CD4-positive, CD25-positive, alpha-beta regulatory T cell (primary cell): ENCODE measurements at places on chromosomes 1 and 21.
A peak's percentile ranks its signal among the peaks of the same experiment; 100 is the strongest.

GRCh38 chr1:10889650-10890353 lies 93.4 kb upstream of the CASZ1 start:
- DNase-seq: no peak

DNA sequence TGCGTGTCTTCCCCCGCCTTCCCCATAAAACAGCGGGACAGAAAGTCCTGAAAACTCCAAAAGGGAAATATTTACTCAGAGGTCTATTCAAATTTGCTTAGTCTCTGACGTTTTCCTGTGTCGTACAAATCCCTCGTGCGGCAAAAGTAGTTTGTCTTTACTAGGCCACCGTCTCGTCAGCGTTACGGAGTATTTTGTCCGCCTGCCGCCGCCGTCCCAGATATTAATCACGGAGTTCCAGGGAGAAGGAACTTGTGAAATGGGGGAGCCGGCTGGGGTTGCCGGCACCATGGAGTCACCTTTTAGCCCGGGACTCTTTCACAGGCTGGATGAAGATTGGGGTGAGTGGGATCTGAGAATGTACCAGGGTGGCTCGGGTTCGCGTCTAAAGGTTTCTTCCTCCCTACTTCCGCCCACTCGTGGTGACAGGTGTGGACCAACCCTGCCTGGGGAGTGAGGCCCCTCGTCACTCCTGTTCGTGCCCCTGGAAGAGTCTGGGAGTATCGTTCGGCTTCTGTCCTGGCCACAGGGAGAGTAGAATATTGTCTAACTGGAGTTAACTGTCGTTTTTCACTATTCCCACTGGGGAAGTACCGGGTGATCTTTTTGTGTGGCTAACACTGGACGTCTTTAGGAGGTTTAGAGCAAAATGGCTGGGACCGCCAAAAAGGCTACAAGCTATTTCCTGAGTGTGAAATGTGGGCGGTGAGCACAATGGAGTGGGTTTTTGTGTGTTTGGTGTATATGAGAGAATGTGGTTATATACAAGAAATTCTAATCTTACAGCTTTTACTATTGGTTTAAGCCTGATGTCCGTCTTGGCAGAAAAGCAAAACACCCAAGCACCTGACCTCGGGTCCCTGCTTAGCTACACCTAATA lies at the start of gene ATF6:
Gene ATF6 (plus strand): TSS at position 219 of the 880 bp plus-strand sequence. CDS start 41 bp downstream, at position 260.
- peak; percentile 81 for DNase-seq

DNA sequence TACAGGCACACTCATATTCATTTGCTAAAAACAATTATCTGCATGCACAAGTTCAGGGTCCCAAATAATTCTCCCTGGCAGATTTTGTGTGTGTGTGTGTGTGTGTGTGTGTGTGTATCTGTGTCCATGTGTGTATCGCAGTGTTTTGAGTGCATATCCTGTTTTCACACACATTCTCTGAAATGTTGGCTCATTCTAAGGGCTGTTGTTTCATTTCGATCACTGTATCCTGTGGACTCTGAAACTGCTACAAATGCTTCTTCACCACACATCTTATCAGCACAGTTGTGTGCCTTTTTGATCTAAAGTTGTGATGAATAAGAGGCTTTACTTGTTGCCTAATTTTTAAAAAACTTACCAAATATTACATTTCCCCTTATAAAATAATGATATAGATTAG lies 34.6 kb downstream of the NR5A2 start:
- DNase-seq: no peak

DNA sequence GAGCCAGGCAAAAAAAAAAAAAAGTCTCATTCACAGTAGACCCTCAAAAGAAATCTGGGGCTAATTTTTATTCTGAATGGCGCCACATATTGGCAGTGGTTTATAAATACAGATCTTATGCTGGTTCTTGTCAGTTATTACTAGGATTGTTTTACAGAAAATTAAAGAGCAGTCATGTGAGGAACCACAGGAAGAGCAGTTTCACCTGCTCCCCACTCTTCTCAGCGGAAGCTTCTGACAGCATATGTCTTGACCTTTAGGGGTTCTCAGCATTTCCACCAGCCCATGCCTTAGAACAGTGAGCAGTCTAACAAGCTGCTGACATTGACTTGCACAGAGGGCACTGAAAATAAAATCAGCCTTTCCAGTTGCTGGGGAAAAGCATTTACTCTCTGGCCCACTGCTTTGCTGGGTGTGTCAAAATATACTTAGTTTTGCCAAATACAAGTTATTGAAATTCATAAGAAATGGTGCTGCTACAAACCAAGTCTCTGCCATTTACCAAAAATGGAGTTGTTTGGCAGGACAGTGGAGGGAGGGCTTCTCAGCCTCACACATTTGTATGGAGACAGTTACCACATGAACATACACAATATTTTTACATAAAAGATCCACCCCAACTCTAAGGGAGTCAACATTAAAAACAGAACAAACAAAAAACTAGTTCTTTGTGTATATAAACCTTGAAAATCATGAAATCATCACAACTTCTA lies 144.2 kb downstream of the SYT2 start:
- peak; percentile 7 for DNase-seq

DNA sequence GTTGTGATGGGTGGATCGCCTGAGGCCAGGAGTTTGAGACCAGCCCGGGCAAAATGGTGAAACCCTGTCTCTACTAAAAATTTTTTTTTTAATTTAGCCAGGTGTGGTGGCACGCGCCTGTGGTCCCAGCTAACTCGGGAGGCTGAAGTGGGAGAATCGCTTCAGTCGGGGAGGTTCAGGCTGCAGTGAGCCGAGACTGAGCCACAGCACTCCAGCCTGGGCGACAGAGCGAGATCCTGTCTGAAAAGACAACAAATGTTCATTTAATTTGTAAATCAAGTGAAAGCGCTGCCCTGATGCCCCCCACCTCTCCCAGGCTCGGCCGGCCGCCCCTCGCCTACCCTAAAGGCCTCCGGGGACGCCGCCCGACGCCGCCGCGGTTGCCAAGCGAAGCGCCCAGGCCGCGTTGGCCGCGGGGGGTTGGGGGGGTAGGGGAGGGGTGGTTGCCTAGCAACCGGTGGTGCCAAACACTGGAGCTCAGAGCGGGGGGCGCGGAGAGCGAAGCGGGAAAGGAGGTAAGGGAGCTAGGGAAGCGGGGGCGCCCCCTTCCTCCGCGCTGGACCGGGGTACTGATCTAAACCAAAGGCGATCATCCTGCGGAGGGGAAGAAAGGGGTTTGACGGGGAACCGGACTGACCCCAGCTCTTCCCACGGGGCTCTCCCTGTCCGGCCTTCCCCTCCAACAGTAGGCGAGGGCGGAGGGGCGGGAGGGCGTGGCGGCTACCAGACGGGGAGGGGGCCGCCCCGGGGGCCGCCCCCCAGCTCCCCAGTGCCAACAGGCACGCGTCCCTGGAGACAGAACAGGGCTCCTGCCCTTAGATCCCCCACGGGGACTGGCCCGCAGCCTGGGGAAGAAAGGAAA lies at the start of gene TEKT2:
Gene TEKT2 (plus strand): TSS at position 460 of the 862 bp plus-strand sequence. CDS start 828 bp downstream, outside the sequence.
- DNase-seq: no peak

GRCh38 chr1:40396420-40396819 lies 22.9 kb downstream of the SMAP2 start:
- DNase-seq: peak; percentile 44

GRCh38 chr21:28532446-28532845 lies 460.2 kb downstream of the LTN1 start:
- DNase-seq: no peak

- no peak for DNase-seq
Observed at GRCh38 chr21:15195104-15195503, 130.3 kb upstream of the NRIP1 start.

- no peak for DNase-seq
Observed at GRCh38 chr1:222104694-222105392, 363.0 kb upstream of the DUSP10 start.

DNA sequence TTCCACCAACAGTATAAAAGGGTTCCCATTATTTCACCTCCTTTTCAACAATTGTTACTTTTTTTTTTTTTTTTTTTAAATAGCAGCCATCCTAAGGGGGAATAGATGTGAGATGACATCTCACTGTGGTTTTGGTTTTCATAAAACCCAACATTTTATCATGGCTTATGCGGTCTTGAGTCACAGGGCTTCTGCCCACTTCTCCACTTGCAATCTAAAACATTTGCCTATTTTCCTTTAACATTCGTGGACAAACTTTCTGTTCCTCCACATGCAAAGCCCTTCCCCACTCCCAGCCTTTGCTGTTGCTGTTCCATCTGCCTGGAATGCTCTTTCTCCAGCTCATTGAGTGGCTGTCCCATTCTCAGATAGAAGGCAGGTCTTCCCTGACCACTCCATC lies 239.7 kb upstream of the KCNK2 start:
- no peak for DNase-seq

GRCh38 chr21:38440746-38441145 lies 57.5 kb downstream of the ERG start:
- DNase-seq: no peak

GRCh38 chr21:27261676-27262075 lies 294.8 kb upstream of the ADAMTS5 start:
- no peak for DNase-seq

GRCh38 chr1:159012495-159012894 lies 2.8 kb downstream of the IFI16 start:
- peak; percentile 90 for DNase-seq

DNA sequence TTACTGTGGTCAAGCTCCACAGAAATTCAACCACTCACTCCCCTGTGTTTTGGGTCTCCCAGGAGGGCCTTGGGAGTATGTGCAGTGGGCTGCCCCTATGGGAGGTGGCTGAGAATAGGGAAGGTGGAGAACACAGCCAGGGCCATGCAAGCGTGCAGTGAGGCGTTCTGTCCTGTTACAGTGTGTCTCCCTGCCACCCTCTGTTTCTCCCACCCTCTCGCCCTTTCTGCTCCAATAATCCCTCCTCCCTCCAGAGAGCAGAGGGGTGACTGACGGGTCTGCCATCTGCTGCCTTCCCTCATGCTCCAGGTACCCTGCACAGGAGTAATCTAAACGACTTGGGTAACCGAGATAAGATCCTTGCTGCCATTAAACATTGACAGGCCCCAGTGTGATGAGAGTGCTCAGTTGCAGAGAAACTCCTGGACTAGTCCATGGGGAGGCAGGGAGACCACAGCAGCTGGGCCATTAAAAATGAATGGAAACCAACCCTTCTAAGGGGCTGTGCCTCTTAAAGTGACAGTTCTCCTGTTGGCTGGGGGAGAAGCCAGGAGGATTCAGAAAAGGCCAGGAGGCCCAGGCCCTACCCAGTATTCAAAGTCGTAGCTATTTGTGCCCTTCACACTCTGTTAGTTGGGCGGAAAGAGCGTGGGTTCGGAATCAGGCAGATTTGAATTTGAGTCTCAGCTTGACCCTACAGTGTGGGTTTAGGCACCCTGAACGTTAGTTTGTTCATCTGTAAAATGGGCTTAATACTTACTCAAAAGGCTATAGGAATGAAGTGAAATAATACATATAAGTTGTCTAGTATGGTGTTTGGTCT lies 22.4 kb upstream of the BTG2 start:
- DNase-seq: no peak

DNA sequence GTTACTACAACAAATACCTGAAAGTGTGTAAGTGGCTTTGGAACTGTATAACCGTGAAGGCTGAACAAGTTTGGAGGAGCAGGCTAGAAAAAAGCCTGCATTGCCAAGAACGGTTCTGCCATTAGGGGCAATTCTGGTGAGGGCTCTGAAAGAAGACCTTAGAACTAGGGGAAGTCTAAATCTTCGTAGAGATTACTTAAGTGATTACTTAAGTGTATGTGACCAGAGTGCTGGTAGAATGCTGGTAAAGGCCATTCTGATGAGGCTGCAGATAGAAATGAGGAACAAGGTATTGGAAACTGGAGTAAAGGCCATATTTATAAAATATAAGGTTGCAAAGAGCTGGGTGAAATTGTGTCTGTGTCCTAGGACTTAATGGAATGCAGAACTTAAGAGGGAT lies 158.0 kb downstream of the CLIC6 start:
- no peak for DNase-seq

DNA sequence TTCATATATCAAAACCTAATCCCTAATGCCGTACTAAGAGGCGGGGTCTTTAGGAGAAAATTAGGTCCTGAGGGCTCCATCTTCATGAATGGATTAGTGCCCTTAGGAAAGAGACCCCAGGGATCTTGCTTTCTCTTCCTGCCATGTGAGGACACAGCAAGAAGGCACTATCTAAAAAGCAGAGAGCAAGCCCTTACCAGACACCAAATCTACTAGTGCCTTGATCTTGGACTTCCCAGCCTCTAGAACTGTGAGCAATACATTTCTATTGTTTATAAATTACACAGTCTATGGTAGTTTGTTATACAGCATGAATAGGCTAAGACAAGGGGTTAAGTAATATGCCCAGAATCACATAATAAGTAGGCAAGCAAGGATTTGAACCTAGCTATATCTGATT lies 42.9 kb downstream of the STYXL2 start:
- DNase-seq: no peak

DNA sequence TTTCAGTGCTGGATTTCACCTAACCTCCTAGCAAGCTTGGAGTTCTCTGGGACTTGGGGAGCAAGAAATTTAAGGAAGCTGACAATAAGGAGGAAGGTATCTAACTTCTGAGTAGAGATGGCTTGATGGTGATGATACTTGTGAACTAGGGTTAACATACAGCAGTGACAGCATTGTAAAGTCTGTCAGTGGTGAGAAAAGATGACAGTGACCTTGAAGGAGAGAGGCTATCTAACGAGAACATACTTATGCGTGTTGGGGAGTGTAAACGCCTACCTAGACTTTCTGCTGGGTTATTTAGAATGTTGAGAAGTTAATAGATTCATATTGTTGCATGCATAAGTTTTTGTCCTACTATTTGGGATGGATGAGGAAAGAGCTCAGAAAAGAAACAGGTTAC lies 16.3 kb downstream of the POU2F1 start:
- no peak for DNase-seq

GRCh38 chr1:177067752-177068410 lies 96.6 kb downstream of the ASTN1 start:
- no peak for DNase-seq

GRCh38 chr1:39613250-39613649 lies 26.2 kb downstream of the HEYL start:
- no peak for DNase-seq

- DNase-seq: no peak
Observed at GRCh38 chr1:180563026-180563827, 4.5 kb downstream of the OVAAL start.

DNA sequence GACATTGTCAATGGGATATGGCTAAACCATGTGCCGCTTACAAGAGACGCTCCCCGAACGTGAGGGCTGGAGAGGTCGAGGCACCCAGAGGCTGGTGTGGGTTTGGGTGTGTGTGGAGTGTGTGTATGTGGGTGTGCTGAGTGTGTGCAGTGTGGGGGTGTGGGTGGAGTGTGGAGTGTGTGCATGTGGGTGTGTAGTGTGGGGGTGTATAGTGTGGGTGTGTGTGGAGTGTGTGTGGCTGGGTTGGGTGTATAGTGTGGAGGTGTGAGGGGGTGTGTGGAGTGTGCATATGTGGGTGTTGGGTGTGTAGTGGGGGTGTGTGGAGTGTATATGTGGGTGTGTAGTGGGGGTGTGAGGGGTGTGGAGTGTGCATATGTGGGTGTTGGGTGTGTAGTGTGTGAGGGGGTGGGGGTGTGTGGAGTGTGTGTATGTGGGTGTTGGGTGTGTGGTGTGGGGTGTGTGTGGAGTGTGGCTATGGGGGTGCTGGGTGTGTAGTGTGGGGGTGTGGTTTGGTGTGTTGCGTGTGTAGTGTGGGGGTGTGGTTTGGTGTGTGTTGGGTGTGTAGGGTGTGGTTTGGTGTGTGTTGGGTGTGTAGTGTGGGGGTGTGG lies 42.2 kb downstream of the SLC19A1 start:
- no peak for DNase-seq

- DNase-seq: no peak
Observed at GRCh38 chr1:207581496-207582153, 63.3 kb upstream of the CR1L start.
